Mammary epithelial cell (primary cell): ENCODE measurements at places on chromosomes 6 and 20. TPM values are rescaled to one million over a fixed set of nuclear protein-coding genes. Genes with fewer than 3 reads are reported as not detected.
A peak's percentile ranks its signal among the peaks of the same experiment; 100 is the strongest.

DNA sequence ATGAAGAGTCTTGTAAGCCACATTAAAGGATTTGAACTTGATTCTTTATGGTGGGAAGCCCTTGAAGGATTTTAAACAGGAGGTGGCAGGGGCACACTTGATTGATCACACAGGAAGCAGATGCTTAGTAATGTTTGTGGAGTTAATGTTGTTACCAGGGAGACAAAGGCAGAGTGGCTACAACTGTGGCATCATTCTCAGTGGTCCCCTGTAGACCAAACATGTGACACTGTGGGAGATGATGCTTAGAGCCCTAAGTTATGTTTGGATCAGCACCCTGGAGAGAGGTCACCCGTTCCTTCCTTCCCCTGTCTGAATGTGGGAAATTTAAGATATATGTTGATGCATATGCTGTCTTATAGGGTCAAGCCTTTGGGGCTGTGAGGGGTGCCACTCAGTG lies 53.2 kb downstream of the EIF2S2 start:
- no peak for DNase-seq

The DAAM2 gene
- 0.02 TPM for polyA plus RNA-seq

DNA sequence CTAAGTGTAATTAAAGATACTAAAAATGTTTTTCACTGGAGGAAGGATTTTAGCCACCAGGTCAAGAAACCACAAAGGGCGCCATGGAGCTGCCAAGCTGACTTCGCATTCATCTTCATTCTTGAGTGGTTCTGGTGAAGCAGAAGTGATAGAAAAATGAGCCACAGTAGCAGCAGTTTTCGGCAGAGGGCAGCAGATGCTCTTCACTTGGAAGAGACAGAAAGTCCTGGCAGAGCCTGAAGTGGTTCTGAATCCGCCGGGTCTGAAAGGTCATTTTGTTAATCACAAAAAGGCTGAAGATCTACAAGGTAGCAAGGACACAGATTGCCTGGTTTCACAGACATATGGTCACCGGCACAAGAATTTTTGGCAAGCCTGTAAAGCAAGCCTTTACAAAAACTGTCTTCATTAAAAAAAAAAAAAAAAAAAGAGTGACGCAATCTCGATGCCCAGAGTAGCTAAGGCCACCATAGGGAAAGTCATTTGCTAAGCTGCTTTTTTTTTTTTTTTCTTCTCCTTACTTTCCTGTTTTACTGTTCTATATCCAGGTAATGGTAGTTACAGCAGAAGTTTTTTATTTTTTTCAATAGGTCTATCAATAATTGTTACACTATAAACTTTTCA lies 345.1 kb upstream of the AGPAT4 start:
- peak; percentile 35 for DNase-seq

- no peak for DNase-seq
Measured at GRCh38 chr6:37607944-37608343, 89.7 kb downstream of the MDGA1 start.

DNA sequence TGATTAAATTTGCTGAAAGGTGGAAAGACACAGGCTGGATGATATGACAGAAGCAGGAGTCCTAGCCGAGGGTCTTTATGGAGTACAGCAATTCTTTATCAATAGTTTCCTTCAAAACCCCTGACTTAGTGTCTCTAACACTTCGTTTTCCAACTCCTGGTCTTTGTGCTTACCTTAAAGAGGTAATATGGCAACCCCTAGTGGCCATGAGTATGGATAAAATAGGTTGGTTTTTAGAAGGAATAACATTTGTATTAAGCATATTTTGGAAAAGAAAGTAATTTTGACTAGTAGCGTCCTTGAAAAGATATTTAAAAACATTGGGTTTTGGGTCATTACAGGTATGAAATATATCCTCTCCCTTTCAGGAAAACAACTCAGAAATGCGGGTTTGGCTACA lies 51.9 kb downstream of the VGLL2 start:
- DNase-seq, result peak; percentile 19

DNA sequence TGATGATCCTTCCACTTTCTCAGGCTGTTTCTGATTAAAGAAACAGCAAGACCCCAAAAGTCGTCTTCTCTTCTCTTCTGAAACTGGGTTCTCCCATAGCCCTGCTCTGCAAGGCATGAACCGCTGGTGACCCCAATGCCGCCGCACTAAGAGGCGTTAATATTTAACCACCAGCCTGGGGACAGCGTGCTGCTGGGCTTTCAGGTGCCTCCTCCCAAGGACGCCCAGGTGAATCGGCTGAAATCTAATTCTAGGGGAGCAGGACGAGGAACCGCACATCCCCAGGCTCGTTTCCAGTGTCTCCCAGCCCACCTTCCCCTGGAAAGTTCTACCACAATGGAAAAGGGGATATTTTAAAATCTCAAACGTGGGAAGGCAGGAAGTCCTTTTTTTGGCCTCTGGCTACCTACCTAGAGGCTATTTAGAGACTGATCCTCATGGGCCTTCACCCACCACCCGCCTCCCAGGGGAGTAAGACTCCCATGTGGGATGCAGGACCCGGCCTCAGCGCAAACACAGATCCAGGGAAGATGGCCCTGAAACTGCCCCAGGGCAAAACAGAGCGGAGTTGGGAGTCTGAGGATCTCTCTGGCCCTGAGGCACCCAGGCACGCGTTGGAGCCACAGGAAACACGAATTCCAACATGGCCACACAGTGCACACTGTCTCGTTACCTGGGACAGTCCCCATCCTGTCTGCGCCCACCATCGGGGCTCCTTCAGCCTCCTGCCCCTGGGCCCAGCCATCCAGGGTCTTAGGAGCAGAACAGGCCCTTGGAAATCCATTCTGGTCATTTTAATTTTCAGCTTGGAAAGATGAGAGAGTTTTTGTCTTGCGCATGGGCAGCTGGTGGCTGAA lies 56.2 kb downstream of the BMP7 start:
- DNase-seq, result no peak
